Subcutaneous preadipocyte (primary cell): ENCODE measurements at places on chromosomes 11 and 22. TPM values are rescaled to one million over a fixed set of nuclear protein-coding genes. Genes with fewer than 3 reads are reported as not detected.

PAX6 gene
- total RNA-seq: under 0.01 TPM in 1 of 2 replicates, not detected in the other

MCHR1 gene
- 0.37 TPM in 1 of 2 replicates, not detected in the other for total RNA-seq

ACR gene
- not detected in 2 replicates for total RNA-seq

CDC45 gene
- 12.9 and 23.1 TPM in 2 replicates for total RNA-seq

CRYBB2 gene
- total RNA-seq: not detected in 2 replicates

MFNG gene
- total RNA-seq: 0.59 TPM in 1 of 2 replicates, not detected in the other

CAPN1 gene
- total RNA-seq: 120 and 136 TPM in 2 replicates

ARHGEF17 gene
- total RNA-seq: 11.4 and 19.5 TPM in 2 replicates

SCN4B gene
- not detected in 2 replicates for total RNA-seq

CYB5R3 gene
- total RNA-seq: 70.6 and 97.4 TPM in 2 replicates

SCGB1C1 gene
- not detected in 2 replicates for total RNA-seq

NPAS4 gene
- not detected in 2 replicates for total RNA-seq

F2 gene
- total RNA-seq: not detected in 2 replicates

KIF18A gene
- 14.0 and 22.1 TPM in 2 replicates for total RNA-seq

TUB gene
- total RNA-seq: 4.5 and 7.7 TPM in 2 replicates

PTPN5 gene
- not detected in 2 replicates for total RNA-seq

BLID gene
- 23.9 and 46.5 TPM in 2 replicates for total RNA-seq

KCNQ1OT1 gene
- total RNA-seq: 3.3 and 4.7 TPM in 2 replicates

TRABD gene
- total RNA-seq: 24.3 and 34.2 TPM in 2 replicates
